ENCODE measurements at places on chromosomes 5 and 9.

- DNase-seq, result no peak
Observed at GRCh38 chr9:125994066-125994943, 247.1 kb downstream of the PBX3 start.

- DNase-seq, result peak; percentile 92
Observed at GRCh38 chr5:150155258-150156026, at the start of gene PDGFRB. TSS of gene PDGFRB (minus strand) at chr5:150155845. CDS start at chr5:150137047, 18,798 bp downstream.

DNA sequence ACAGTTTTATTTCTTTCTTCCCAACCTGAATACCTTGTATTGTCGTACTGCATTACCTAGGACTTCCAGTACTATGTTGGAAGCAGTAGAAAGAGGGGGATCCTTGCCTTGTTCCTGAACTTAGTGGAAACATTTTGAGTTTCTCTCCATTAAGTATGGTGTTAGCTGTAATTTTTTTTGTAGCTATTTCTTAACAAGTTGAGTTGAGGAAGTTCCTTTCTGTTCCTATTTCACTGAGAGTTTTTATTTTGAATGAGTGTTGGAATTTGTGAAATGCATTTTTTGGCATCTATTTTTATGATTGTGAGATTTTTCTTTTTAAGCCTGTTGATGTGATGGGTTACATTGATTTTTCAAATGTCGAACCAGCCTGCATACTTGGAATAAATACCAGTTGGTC lies 49.0 kb downstream of the FSD1L start:
- no peak for DNase-seq

DNA sequence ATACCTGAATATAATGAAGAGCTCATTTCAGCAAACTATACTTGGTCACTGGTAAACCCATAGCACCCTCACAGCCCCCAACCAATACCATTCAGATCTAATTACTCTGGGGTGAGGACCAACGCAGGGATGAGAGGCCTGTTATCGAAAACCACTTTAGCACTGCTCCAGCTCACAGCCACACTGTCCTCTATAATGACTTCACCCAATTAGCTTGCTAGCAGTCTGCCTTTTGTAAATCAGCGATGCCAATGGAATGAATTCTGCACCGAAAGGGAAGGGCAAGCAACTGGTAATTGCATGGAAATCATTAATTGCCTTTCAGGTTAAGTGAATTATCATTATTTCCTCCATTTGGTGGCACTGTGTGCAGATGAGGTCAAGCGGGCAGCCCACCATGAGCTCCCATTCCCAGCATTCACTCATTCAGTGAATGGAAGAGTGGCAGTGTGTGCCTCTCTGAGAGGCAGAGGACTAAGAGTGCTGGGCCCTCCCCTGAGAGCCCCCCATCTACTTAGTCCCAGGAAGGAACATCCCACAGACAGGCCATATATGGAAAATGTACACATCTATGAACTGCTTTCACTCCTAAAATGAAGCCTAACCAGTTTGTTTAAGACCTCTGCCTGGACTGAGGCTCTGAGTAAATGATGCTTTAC lies 262.1 kb downstream of the SPOCK1 start:
- no peak for DNase-seq

- no peak for DNase-seq
Observed at GRCh38 chr5:44089424-44090144, 299.6 kb downstream of the FGF10 start.

- DNase-seq, result peak; percentile 30
Observed at GRCh38 chr5:41071975-41072374, 833 bp upstream of the MROH2B start.

GRCh38 chr5:36657563-36657995 lies 51.2 kb downstream of the SLC1A3 start:
- DNase-seq, result peak; percentile 84

- no peak for DNase-seq
Observed at GRCh38 chr5:111262815-111263214, 38.6 kb downstream of the CAMK4 start.

- no peak for DNase-seq
Observed at GRCh38 chr9:8140557-8140956, 341.0 kb upstream of the DMAC1 start.

DNA sequence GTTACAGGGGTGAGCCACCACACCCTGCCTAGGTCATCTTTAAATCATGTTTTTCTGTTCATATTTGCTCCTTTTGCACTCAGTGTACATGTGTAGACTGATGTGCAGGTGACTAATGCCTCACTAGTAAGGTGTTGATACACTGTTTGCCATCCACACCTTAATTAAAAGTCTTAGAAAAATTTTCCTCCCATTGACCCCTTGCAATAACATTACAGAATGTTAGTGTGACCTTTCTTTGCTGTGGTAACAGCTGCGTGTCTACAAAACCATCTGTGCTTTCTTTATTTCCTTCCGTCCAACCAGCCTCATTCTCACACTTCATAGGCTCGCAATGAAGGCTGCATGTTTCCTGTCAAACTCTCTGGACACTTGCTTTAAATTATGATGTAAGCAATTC lies 6.6 kb upstream of the CEMIP2 start:
- no peak for DNase-seq

DNA sequence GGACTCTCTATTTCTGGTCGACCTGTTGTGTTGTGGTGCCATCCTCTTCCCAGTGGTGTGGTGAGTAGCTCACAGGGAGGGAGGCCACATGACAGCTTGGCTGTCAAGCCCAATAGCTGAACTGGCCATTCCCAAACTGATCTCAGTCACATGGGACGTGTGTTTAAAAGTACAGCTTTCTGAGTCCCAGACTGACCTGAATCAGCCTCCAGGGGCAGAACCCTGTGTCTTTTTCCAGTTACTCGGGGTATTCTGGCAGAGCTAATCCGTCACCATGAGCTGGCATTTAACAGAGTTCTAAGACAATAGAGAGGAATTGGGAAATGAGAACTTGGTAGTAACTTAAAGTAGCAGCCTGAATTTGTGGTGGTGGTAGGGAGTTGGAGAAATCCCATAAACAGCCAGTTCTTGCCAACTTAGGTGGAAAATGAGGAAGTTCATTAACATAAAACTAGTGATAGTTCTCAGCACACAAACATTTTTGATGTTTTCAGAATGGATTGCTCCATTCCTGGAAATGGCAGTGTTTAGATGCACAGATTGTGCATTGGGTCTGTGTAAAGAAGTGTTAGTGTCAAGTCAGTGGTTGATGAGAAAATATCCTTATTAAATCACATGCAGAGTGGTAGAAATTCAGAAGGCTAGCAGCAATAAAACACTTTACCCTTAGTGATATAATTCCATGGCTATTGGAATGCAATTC lies 50.9 kb downstream of the GPR107 start:
- no peak for DNase-seq

- no peak for DNase-seq
Observed at GRCh38 chr9:118721923-118722322, 647.3 kb downstream of the BRINP1 start.

- no peak for DNase-seq
Observed at GRCh38 chr5:138305797-138306196, 25.8 kb downstream of the CDC25C start.

- no peak for DNase-seq
Observed at GRCh38 chr5:171709930-171710329, 75.7 kb upstream of the SMIM23 start.

GRCh38 chr5:166788050-166788449 lies 1503.4 kb upstream of the WWC1 start:
- DNase-seq, result no peak

GRCh38 chr5:124130816-124131215 lies 615.6 kb downstream of the ZNF608 start:
- DNase-seq, result no peak

Data from AG20443 (cell line).